T-helper 9 cell (primary cell): ENCODE measurements at places on chromosomes 2 and 18.

- no peak for DNase-seq
Measured at GRCh38 chr18:32683044-32683443, 89.8 kb downstream of the KLHL14 start.

GRCh38 chr2:96146153-96146880 is 1.1 kb upstream of the DUSP2 start:
- DNase-seq: peak; percentile 84

- DNase-seq: no peak
Measured at GRCh38 chr2:100886085-100886484, 66.1 kb downstream of the NPAS2 start.

- no peak for DNase-seq
Measured at GRCh38 chr2:200744201-200744602, 67.5 kb upstream of the BZW1 start.

DNA sequence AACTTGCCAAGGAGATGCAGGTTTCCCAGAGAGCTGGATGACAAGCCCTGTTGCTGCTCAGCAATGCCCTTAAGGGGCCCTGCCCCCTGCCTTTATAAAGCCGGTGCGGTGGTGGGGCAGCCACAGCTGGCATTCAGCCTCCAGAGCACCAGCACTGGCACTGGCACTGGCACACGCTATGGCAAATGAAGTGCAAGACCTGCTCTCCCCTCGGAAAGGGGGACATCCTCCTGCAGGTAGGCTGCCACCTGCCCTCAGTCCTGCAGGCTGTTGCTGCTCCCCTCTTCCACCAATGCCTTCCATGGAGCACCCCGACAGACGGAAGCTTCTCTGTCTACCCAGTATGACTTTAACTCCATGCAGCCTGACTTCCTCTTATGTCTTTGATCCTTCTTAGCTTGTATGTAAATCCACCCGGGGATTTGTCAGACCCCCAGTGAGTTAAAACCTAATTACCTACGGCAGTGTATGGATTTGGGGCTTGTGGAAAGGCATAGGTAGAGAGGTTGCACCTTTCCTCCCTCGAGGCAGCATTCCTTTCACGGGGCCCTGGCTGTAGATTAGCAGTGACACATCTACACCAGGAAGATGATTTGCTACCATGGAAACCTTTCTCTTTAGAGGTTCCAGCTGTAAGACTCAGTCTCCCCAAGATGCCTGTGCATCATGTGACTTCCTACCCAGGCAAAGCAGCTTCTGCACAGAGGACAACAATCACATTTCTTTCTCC is at the start of gene DAPL1:
TSS of gene DAPL1 (plus strand) at position 123 of the 730 bp plus-strand sequence. CDS start at position 179, 56 bp downstream.
- no peak for DNase-seq

DNA sequence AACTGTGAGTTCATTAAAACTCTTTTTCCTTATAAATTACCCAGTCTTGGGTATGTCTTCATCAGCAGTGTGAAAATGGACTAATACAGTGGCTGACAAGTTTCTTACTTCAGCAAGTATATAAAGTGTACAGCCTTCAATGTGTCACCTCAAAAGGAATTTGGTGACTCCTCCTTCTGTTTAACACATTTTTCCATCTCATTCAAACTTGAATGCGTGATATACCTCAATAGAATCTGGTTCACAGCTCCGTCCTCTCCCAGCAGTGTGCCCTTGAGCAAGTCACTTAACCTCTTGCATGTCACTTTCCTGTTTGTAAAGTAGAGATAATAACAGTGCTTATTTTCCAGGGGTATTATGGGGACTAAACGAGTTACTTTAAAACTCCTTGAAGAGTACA is 159.6 kb downstream of the CCBE1 start:
- DNase-seq: no peak

DNA sequence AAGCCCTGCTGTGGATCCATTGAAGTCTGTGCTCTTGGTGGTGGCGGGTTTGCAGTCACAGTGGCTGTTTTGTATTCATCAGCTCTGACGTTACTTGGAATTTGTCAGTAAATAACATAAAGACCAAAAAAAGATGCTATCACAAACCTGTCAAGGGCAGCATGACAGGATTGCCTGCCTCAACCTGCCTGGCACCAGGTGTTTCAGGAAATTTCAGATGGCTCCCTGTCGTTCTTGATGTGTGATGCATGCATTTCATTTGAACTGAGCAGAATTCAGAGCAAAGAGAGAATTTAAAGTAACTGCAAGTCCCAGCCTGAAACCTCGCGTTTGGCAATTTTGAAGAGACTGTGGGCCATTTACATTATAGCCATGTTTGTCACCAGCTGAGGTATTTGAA is 50.3 kb upstream of the EPC2 start:
- DNase-seq: no peak

- no peak for DNase-seq
Measured at GRCh38 chr2:137929519-137929916, 34.8 kb upstream of the HNMT start.
